H4 (cell line): ENCODE measurements at places on chromosomes 4 and X.

GRCh38 chrX:20147561-20147960 is 5.9 kb upstream of the EIF1AX start:
- DNase-seq, result no peak

- peak; percentile 24 for DNase-seq
Observed at GRCh38 chrX:45758738-45759397, 558.2 kb upstream of the DIPK2B start.

DNA sequence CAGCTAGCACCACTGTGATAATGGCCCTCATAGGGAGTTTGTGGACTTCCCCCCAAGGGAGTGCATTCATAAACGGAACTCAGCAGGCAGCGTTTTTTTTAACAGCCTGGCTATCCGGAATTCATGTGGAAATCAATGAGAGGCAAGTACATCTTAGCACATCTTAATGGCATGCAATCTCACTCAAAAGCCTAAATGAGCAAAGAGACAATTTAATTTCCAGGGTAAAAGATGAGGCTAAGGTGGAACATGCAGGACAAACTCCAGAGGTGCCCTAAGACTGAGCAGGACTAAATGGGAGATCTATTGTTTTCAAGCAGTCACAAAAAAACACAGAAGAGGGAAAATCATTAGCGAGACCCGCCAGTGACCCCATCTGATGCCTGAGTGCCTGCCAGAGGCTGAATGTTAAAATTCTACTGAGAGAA is 243.5 kb upstream of the KCNIP4 start:
- no peak for DNase-seq

- no peak for DNase-seq
Observed at GRCh38 chr4:8280876-8281440, 11.4 kb downstream of the HTRA3 start.

- DNase-seq, result no peak
Observed at GRCh38 chr4:620851-621261, 4.5 kb upstream of the PDE6B start.
